ENCODE measurements at places on chromosomes 7 and 10.

- no peak for DNase-seq
These were observed 7.7 kb downstream of the CHPF2 start for GRCh38 chr7:151239837-151240459.

GRCh38 chr7:131554880-131555516 is 1.4 kb downstream of the PODXL start:
- no peak for DNase-seq

- DNase-seq: no peak
These were observed 22.2 kb upstream of the CPXM2 start for GRCh38 chr10:123913688-123914268.

DNA sequence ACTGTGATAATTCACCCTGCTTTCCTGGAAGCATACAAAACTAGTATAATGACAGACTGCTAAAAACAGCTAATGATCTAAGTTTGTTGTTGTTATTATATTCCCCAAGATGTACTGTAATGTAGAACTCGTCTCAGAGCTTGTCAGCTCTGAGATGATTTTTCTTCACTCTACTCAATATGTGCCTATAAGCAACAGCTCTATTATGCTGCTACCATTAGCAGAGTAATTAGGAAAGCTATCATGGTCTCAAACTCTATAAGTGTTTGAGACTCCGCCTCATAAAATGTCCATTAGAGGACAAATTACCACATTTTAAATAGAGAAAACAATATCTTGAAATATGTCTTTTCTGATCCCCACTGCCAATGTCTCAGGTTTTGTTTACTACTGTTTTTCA is 476.5 kb upstream of the PCDH15 start:
- no peak for DNase-seq

- peak; percentile 87 for DNase-seq
These were observed 22.8 kb downstream of the GNA12 start for GRCh38 chr7:2821161-2821841.

GRCh38 chr10:4824791-4825310 is 1.2 kb upstream of the AKR1E2 start:
- no peak for DNase-seq

DNA sequence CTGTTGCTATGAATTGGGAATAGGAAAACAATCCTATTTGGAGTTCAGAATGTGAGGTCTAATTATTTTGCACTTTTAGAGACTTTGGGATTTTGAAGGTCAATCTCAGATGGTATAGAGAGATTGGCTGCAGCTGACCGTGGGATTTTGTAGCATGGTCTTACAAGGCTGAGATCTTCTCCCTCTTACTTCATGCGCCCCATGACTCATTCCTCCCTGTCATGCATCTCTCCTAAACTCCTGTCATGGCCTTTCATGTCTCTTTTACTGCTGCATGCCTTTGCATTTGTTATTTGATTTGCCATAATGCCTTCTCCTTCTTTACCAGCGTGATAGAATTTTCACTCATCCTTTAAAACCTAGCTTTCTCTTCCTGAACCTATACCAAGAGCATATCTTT is 133.1 kb downstream of the BBS9 start:
- DNase-seq: no peak

GRCh38 chr7:155959894-155960293 is 147.6 kb upstream of the SHH start:
- DNase-seq: no peak

GRCh38 chr10:6667679-6668270 is 87.7 kb upstream of the PRKCQ start:
- no peak for DNase-seq

- DNase-seq: no peak
These were observed 258.4 kb upstream of the FZD1 start for GRCh38 chr7:91005841-91006240.

Measured in HS-5 (cell line).